Activated CD4-positive, alpha-beta T cell treated with anti-CD3 and anti-CD28 coated beads for 1 hour (primary cell): ENCODE measurements at places on chromosomes 12 and 14.

- DNase-seq, result no peak
Observed at GRCh38 chr14:52325630-52326029, 11.5 kb downstream of the PTGER2 start.

DNA sequence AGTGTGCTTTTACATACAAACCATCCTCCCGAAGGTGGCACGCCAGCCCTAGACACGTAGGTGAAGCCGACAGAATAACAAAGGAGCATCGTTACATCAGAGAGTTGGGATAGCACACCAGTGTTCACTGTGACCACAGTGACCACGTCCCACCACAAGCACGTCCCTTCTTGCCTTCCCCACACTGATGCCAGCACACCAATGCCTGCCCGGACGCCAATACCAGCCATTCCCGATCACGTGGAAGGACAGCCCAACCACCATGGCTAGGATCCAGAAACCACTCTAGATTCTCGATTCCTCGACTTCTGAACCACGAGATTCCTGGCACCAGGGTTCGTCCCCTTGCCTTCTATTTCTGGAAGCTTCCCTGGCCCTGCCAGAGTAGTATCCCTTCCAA, 48.0 kb upstream of the GPR68 start:
- DNase-seq, result no peak

DNA sequence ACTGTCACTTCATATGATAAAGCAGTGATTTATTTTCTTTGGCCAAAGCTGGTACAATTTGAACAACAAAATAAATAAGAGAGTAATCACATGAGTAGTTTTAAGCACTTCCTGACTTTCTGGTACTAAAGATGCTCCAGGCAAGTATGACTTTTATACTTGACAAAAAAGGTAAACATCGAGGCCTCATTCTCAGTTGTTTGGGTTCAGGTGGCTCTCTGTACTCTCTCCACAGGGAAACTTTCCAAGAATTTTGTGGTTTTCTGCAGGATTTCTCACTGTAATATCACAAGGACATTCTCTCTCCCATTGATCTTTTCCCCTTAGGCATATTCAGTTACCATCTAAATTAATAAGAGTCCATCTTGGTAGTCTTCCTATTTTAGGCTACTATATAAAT, 26.6 kb upstream of the KCNC2 start:
- no peak for DNase-seq

GRCh38 chr14:84646786-84647500, 883.0 kb upstream of the FLRT2 start:
- no peak for DNase-seq

- DNase-seq, result no peak
Observed at GRCh38 chr12:57401165-57401564, 29.7 kb downstream of the R3HDM2 start.

GRCh38 chr12:132904718-132905328, 17.4 kb upstream of the CHFR start:
- DNase-seq, result peak; percentile 89

DNA sequence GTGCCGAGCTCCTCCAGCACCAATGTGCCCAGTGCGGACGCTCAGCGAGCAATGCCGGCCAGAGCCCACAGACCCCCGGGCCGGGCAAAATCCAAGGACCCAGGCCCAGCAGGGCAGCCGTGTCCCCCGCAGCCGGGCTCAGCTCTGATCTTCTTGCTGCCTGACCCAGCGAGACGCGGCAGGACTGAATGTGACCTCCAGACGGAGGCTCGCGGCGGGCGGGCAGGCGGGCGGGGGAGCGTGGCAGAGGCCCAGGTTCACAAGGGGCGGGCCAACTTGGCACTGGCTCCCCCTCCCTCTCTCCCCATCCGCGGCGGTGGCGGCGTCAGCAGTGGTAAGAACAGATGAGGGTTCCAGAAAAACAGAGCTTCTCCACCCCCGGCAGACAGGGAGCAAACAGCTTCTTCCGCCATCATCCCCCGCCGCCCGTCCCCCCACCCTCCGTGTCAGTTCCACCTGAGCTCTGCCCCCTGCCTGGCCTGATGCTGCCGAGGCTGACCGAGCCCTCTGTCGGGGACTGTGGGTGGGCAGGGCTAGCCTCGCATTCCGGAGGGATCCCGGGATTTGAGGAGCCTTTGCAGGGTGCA, 94.3 kb downstream of the RFLNA start:
- DNase-seq, result peak; percentile 41

DNA sequence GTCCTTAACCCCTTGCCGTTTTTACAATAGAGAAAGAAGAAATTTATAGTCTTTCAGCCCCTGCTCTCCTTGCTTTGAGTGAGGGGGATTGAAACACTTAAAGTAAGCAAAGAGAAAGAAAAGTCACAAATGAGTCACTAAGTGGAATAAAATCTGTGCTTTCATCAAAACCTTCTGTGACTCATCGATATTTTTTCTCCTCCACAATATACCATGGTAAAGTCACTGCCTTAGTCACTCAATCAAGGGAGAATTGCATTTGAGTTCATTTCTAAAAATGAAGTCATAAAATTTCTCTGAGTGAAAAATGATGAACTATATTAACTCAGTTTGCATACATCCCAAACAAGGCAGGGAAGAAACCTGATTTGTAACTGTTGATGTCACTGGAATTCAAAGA, 470.3 kb downstream of the FOXG1 start:
- DNase-seq, result no peak

- no peak for DNase-seq
Observed at GRCh38 chr12:97940629-97941028, 478.0 kb downstream of the RMST start.

- DNase-seq, result no peak
Observed at GRCh38 chr12:2588345-2588744, 206.4 kb upstream of the FKBP4 start.

GRCh38 chr12:68375756-68376695, 43.9 kb upstream of the MDM1 start:
- DNase-seq, result no peak

GRCh38 chr12:11846488-11846887, 197.0 kb downstream of the ETV6 start:
- DNase-seq, result no peak

- DNase-seq, result no peak
Observed at GRCh38 chr12:121011820-121012219, 4.5 kb downstream of the C12orf43 start.

- DNase-seq, result no peak
Observed at GRCh38 chr12:21881965-21882364, 59.3 kb downstream of the ABCC9 start.

DNA sequence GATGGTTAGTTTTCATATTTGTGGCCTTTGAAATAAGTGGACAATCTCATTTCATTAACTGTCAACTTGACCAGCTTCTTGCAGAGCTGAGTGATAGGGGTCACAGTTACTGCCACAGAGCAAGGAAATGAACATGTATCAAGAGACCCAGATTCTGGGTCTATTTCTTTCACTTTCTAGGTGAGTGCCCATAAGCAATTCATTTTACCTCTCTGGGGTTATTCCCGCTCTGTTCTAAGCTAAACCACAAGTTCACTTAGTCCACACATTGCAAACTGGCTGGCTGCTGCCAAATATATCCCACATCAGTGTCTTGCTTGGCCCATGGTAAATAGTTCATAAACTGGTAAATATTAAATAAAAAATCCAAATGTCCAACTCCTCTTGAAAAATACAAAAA, 29.9 kb downstream of the GPHB5 start:
- DNase-seq, result no peak
